ENCODE measurements at places on chromosomes 12 and 14.

DNA sequence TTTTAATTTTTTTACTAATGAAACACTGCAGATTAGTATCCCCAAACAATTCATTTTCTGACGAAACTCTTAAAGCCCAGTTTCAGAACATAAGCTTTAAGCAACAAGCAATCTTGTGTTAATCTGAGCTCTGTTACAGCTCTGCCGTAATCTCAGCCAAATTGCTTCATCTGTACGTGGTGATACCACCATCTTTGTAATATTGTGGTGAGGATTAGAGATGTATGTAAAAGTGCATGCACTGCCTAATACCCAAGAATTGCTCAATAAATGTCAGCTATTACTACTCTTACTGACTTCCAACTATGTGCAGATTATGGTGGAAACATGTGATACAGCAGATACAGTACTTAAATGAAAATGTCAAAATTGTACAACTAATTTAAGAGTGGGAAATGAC, 1.8 kb downstream of the AKAP5 start:
- no peak for DNase-seq

GRCh38 chr12:62736596-62736995, 198.4 kb downstream of the PPM1H start:
- no peak for DNase-seq

DNA sequence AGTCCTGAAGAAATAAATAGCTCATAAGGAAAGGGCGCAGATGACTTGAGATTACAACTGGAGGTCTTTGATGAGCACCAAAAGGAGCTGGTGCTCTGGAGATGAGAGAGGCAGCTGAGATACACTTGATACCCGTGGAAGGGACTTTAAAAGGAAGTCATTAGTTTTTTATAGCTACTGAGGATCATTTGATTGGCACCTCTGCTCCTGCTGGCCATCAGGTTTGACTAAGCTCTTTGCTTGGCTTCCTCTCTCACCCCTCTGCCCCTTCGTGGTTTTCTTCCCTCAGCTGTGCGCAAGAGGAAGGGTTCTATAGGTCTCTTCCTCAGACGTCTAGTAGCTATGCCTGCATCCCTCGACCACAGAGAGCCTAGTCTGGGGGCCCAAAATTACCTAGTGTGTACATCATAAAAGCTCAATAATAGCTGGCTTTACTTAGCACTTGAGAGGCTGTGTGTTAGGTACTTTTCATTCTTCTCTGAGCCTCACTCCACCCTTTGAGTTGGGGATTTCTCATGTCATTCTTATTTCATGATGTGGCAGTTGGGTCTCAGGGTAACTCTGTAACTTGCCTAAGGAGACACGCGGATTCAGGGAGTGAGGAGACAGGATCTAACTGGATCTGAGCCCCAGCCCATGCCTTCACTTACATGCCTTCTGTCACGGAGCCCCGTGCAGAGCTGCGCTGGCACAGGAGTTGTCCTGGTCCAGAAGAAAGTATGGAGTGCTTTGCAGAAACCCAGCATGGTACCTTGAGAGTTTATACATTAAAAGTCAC, 68.4 kb upstream of the ASPG start:
- no peak for DNase-seq

DNA sequence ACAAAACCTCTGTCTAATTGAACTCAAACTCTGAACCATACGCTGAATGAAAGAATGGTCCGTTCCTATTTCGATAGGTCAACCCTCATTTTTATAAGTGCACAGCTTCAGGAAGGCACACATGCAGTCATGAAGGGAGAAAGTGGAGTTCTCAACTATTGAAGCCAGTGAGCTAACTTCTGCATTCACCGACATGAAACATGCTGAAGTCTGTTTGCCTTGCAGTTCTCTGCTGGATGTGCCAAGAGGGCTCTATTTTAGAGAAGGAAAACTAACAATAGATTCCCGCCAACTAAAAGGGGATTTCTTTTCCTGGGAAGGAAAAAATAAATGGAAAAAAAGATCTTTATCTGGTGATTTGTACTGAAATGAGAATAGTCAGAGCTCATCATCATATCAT, 191.0 kb upstream of the PLEKHG7 start:
- no peak for DNase-seq

DNA sequence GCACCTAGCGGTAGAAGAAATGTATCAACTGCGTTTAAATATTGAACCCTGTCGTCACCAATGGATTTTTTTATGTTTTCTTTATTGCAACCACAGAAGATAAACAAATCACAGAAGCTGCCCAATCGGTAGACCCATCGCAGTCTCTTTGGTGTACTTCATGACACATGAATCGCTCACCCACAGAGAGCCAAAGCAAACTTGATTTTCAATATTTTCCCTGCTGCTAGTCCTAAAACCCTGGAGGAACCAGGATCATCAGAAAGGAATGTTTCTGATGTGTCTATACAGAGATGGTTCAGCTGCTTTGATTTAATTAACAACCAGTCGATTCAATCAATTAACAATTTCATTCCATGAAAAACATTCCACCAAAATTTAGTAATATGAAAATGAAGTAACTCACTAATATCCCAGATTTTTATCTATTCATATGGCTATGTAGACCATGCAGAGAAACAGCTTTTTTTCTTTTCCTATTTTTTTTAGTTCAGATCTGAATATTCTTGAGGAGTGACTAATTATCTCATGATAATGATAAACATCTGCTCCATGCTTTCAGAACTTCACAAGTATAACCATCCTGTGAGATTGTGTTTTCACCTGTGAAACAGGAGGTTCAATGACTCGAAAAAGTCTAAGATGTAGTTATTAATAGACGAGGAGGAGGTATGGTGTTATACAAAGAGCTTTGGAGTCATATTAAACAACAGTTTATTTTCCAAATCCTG, 46.1 kb downstream of the DIO2 start:
- DNase-seq: no peak

GRCh38 chr12:45666816-45667215, 62.7 kb upstream of the ARID2 start:
- DNase-seq: no peak

DNA sequence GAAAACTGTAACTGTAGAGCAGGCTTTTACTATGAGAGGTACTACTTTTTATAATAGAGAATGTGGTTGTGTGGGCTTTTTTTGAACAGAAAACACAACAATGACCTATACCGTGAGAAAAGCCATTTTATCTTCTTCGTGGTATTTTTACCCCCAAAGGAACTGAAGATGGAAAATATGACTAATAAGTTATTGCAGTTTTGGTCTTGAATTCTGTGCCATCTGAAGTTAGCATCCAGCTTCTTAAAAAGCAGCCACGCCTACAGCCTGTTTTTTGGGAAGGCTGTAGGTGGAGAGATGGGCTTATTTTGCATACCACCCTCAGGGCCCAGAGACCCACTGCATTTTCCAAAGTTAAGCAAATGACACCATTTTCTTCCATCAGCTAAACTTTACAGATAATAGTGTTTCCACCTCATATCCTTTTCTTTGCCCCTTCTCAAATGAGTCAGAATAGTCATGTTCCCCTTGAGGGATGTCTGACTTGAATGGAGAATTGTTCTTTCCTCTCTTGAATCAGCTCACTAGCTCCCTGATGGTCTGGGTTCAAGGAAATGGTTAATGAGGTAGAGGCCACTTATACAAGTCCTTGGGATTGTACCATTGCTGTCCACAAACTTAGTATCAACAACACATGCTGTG, 53.0 kb downstream of the TBC1D30 start:
- DNase-seq: no peak

DNA sequence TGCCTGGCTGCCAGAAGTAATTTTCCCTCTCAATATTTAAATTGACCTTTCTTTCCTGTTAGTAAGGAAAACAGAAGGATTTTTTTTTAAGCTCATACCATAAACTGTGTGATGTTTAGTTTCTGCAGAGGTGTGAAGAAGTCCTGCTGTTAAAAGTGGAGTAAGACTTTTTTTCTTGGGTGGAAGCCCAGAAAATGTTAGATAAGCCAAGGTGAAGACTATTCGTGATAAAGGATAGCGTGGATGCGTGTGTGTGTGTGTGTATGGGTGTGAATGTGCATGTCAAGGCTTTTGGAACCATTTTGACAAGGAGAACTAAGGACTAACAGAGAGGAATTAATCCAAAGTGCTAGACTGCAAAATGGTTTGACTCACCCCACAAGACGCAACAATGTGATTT, 152.9 kb upstream of the SEL1L start:
- no peak for DNase-seq

- DNase-seq: no peak
These were observed 57.6 kb downstream of the CRADD start for GRCh38 chr12:93734784-93735183.

DNA sequence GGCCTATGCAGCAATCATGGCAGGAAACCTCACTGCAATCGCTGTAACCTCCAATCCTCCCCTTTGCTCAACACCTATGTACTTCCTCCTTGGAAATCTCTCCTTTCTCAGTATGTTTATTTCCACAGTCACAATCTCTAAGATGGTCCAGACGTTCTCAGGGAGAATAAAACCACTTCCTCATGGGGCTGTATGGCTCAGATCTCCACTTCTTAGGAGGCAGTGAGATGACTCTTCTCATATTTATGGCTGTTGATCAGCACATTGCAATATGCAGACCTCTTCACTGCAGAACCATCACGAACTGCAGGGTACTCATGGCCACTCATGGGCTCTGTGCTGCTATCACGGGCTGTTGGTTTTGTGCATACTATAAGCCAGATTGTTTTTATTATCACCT, 17.1 kb upstream of the OR4K17 start:
- no peak for DNase-seq

GRCh38 chr12:28887461-28887990, 261.6 kb upstream of the FAR2 start:
- no peak for DNase-seq

DNA sequence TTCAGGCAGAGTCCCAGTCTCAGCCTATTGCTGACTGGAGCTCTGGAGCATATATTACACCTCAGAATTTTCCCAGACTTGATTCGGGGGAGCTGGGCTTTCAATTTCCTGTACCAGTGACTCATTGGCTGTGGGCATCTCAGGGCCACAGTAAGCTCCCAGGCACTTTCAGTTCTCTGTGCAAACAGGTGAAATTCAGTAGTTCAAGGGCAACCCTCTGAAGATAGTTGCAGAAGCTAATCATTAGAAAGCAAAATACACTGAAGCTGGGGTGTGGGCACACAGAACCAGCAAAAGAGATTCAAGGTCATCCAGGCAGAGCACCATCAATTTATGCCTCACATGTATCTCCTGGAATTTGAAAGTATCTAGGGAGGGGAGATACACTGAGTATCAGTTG, 8.1 kb upstream of the NIN start:
- no peak for DNase-seq

DNA sequence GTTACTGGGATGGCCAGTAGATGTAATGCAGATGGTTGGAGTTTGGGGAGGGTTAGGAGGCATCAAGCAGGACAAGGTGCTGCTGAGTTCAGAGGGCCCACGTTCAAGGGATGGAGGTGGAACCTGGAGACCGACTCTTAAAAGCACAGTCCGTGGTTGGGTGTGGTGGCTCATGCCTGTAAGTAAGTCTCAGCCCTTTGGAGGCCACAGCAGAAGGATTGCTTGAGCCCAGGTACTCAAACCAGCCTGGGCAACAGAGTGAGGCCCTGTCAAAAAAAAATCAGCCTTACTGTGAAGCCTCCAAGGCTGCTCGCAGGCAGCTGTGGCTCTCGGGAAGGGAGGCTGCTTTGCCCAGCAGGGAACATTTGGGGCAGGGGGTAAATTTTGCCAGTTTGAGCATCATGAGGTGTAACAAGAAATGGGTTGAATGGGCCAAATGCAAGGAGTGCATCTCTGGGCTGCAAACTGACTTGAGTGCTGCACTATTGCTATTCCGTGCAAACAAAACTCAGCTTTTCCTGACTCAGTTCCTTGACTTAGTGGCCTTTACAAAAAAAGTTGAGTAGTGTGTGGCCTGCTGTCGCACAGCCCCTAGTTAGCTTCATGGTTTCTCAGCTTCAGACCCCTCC, 55.0 kb downstream of the ANAPC7 start:
- DNase-seq: no peak

DNA sequence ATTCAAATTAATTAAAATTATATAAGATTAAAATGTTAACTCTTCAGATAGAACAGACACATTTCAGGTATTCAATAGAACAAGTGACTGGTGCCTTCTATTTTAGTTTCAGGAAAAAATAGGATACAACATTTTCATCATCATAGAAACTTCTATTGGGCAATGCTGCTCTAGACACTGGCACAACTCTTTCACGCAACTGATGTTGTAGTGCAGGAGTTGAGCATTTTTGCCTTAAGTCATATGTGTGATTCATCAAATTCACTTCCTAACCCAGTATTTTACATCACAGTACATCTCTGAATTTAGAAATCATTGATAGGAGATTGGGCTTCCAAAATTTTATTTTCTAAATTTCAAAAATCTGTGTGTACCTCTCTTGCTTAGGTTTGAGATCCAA, 215.4 kb upstream of the DIO2 start:
- no peak for DNase-seq

GRCh38 chr12:66774929-66775328, 96.1 kb upstream of the GRIP1 start:
- no peak for DNase-seq

DNA sequence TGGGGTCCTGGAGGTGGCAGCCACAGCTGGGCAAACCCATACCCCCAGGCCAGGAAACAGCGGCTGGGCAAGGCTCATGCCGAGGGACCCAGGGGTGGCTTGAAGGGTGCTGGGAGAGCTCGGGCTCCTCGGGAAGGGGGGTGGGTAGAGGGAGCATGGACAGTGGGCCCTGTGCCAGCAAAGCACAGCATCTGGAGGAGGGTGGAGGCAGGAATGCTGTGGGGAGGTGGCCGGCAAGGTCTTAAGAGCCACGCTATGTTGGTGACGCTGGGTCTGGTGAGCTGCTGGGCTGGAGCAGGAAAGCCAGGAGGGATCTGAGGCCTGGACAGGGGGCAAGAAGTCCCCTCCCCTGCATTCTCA, 48.2 kb upstream of the DLK1 start:
- no peak for DNase-seq

DNA sequence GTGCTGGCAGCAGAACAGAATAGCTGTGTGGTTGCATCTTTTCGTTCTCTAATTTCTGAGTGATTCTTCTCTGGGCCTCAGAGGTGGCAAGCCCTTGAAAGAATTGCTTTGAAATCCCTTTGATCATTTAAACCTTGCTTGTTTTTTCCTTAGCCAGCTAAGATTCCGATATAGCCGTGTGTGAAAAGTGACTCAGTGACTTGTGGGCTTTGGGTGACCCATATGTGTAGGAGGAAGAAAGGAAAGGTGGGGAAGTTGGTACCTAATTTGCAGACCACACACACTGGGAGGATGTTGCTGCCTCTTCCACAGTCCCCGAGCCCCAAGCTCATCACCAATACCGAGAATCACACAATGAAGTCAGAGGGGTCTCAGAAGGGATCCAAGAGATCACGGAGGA, 18.8 kb downstream of the SLC24A4 start:
- DNase-seq: no peak

- DNase-seq: no peak
These were observed 11.5 kb downstream of the NKX2-1 start for GRCh38 chr14:36508418-36509068.

DNA sequence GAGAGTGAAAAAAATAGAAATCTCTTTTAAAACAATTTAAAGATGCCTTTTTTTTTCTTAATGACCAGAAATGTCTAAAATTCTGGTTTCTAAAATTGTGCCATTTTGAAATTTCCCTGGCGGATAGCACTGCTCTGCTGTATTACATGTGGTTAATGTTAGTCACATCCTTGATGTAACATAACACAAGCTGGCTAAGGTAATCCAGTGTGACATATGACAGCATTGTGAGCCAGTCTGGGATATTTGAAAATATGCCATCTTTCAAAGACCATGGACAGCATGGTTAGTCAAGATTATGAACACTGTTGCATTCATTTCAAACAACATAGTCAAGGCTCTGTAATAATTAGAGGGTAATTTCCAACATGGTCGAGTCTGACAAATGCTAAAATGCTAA, 133.2 kb downstream of the ALX1 start:
- no peak for DNase-seq

Measured in stimulated activated CD4-positive, alpha-beta T cell treated with anti-CD3 and anti-CD28 coated beads, Interleukin-15, amount 100 ng/mL, for 1 hour (primary cell).